RPMI7951 (cell line): ENCODE measurements at places on chromosomes 7 and 10. TPM values are rescaled to one million over a fixed set of nuclear protein-coding genes. Genes with fewer than 3 reads are reported as not detected.
A peak's percentile ranks its signal among the peaks of the same experiment; 100 is the strongest.

GRCh38 chr7:4079956-4080355 is 602.1 kb upstream of the FOXK1 start:
- DNase-seq, result no peak

GRCh38 chr10:13340068-13340467 is 8.0 kb downstream of the SEPHS1 start:
- DNase-seq, result no peak

GRCh38 chr7:131276748-131277147 is 50.9 kb upstream of the MKLN1 start:
- DNase-seq, result no peak

DNA sequence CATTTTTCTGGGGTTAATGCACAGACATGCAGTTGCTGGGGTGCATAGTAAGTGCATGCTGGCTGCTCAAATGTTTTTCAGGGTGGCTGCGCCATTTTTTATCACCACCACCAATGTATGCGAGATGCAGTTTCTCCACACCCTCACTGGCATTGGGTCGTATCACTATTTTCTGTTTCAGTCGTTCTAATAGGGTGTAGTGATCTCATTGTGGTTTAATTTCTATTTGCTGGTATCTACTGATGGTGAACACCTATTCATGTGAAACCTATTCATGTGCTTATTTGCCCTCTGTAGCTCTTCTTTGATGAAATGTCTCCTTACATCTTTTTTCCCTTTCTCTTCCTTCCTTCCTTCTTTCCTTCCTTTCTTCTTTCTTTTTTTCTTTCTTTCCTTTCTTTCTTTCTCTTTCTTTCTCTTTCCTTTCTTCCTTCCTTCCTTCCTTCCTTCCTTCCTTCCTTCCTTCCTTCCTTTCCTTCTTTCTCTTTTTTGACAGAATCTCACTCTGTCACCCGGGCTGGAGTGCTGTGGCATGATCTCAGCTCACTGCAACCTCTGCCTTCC is 84.3 kb downstream of the ELFN1 start:
- DNase-seq, result no peak

DNA sequence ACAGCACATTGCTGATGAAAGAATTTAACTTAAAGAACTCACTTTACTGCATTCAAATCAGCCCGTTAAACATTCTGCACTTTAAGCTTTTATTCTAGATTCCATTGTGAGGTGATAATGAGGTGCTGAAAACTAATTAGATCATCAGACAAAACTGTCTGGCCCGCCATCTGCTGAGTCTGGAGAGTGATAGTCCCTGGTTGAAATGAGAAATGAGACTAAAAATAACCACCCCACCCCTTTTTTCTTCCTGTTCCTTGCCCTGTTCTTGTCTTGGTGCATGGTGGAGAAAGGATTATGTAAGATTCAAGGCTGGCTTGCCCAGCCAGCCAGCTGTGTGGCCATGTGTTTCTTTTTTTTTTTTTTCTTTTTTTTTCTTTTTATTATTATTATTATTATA is 277.0 kb upstream of the COBL start:
- DNase-seq, result no peak

DNA sequence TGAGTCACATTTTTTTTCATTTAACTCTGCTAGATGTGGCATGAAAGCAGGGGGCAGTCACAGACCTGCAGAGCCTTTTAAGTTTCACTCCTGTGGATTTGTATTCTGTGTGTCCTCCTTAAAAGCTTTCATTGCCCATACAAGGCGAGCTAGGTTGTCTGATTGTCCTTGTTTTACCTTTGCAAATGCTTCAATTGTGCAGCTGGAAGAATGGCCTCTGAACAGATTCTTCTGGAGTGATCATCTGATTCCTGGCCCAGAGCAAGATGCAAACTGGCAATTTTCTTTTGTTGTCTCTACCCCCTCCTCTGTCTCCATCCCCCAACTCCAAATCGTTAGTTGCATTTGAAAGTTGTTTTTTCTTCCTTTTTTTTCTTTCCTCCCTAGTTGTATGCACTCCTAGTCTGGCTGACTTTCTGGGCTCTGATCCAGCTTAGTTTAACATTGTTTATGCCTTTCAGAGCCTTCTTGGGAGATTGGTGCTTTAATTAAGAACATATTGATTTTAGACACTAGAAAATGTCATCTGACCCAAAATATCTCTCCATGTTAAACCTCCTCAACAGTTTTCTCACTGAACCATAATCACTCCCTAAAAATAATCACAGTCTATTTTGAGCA is 150.2 kb downstream of the REEP3 start:
- DNase-seq, result peak; percentile 79

DNA sequence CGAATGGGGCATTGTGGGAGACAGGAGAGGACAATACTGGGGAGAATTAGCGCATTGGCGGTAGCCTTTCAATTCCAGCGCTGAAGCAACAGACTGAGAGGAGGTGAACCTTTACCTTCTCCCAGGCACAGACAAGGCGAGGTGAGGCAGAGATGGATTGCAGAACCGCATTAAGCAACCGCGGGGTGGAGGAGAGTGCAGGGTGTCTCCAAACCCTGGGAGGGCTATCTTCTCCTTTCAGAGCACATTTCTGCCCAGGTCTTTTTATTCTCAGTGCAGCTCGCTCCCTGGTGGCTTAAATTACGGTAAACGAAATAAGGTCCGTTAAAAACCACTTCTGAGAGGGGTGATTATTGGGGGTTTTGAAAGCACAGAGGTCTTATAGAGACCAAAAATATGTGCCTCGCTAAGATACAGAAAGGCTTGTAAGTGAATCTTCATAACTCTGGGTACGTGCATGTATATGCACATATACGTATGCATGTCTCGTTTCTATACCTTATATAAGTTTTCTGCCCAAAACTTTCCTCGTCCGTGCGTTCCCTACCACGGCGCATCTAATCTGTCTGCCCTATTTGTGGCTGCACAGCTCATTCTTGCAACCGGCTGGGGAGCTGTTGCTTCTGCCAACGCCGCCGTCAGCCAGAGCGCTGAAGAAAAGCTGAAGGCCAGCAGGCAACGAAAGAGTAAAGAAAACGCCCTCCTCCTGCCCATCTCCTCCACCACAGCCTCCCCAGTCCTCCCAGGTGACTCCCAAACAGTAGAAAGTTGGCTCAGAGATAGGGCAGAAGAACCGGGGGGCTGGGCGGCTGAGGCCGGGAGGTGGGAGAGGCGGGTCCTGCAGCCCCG is 895 bp upstream of the ZNF804B start:
- DNase-seq, result no peak

DNA sequence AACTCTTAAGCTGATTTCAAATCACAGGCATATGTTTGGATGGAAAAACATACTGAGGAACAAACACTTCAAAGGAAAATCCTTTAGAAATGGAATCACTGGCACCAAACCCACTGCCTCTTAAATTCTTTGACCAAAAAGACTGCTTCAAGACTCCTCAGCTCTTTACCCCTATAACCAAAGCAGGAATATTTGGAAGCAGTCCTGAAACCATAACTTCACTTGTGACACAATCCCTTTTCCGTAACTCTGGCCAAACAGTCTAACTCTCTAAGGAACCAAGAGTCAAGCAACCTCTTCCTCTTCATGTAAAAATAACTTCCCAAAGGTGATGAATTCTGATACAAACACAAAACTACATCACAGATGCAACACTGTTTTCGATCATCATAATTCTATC is 104.3 kb downstream of the MTERF1 start:
- no peak for DNase-seq

GRCh38 chr7:19107356-19108146 is 9.9 kb downstream of the TWIST1 start:
- peak; percentile 75 for DNase-seq

DNA sequence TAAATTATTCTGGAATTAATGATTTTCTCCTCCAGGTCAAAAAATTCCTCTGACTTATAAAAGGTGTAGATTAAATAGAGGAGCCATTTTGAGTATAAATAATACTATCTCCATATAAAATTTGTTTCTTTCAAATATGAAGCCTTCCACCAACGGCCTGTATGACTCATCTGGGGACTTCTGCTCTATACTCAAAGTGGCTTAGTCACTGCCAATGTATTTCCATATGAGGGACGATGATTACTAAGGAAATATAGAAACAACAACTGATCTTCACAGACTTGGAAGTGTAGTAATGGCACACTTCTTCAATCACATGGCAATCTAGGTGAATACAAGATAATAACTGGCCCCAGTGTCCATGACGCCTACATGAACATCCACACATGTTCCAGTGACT is 335.6 kb upstream of the HGF start:
- peak; percentile 80 for DNase-seq

- no peak for DNase-seq
Measured at GRCh38 chr10:131645756-131646155, 255.1 kb upstream of the PPP2R2D start.

GRCh38 chr10:64040781-64041180 is 519.6 kb downstream of the REEP3 start:
- DNase-seq, result no peak

DNA sequence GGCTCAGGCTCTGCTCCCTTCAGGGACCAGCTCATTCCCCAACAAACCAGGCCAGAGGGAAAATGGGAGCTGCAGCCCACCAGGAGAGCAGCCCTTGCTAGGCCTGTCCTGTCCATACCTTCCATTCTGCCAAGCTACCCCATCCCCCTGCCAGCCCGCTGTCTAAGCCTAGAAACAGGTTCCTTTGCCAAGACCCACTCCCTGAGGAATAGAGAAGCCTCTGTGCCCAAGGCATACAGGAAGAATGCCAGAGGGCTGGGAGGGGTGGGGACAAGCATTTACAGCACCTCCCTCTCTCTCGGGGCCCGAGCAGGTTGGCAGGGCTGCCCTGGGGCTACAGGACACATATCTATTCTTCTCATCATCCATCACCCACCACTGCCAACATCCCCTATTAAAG is 178.3 kb downstream of the GRID1 start:
- no peak for DNase-seq

CCL24 gene
- not detected in 2 replicates for total RNA-seq

SPDYE6 gene
- total RNA-seq, result 0.24 TPM in 1 of 2 replicates, not detected in the other

CYP3A7 gene
- total RNA-seq, result not detected in 2 replicates

FASTK gene
- total RNA-seq, result 61.3 and 66.5 TPM in 2 replicates

CRTAC1 gene
- not detected in 2 replicates for total RNA-seq

OPN1SW gene
- total RNA-seq, result not detected in 2 replicates

PNLIPRP1 gene
- total RNA-seq, result not detected in 2 replicates

DOCK4 gene
- total RNA-seq, result 5.5 and 10.8 TPM in 2 replicates

COL13A1 gene
- total RNA-seq, result 17.1 and 26.2 TPM in 2 replicates

LOXL4 gene
- under 0.01 and 0.10 TPM in 2 replicates for total RNA-seq

ZNF736 gene
- total RNA-seq, result 8.2 and 8.7 TPM in 2 replicates
